ENCODE measurements at places on chromosomes 7 and 10.
A peak's percentile ranks its signal among the peaks of the same experiment; 100 is the strongest.

DNA sequence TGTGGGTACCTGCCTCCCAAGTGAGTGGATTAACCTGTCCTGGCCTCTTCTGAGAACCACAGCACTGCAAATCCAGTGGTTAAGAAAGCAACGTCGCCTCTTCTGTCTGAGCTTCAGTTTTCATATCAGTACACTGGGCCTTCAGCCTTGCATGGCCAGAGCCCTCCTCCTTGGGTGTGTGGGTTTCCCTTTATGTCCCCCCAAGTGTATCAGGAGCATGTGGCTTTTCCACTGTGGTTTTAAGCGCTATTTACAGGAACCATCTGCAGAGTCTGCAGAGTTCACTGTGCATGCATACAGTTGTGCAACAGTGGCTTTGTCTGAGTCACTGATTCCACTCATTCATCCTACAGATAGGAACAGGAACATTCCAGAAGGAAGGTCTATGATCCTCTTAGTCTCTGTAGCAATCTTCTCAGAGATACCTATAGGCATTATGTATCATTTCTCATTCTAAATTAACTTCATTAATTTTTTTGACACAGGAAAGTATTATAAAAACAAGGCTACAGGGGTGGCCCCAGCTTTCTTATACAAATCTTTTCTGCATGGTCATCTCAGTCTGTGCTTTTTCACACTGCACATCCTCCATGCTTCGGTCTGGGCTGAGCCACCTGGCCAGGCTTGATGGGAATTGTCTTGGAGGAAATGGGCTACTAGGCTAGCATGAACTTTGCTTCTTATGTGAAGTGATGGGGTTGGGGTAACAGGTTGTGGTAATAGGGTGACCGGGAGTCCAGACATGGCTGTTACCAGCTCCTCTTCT lies 17.1 kb downstream of the MBL2 start:
- no peak for DNase-seq

GRCh38 chr7:16657656-16658279 lies 11.8 kb downstream of the BZW2 start:
- no peak for DNase-seq

DNA sequence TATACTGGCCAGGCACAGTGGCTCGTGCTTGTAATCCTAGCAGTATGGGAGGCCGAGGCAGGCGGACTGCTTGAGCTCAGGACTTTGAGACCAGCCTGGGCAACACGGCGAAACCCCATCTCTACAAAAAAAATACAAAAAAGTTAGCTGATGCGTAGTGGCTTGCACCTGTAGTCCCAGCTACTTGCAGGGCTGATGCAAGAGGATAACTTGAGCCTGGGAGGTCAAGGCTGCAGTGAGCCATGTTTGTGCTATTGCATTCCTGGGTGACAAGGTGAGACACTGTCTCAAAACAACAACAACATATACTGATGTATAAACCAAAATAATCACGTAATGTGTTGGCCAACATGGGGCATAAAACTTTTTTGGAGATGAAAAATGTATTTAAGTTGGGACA lies 6.4 kb upstream of the NPM3 start:
- DNase-seq: no peak

DNA sequence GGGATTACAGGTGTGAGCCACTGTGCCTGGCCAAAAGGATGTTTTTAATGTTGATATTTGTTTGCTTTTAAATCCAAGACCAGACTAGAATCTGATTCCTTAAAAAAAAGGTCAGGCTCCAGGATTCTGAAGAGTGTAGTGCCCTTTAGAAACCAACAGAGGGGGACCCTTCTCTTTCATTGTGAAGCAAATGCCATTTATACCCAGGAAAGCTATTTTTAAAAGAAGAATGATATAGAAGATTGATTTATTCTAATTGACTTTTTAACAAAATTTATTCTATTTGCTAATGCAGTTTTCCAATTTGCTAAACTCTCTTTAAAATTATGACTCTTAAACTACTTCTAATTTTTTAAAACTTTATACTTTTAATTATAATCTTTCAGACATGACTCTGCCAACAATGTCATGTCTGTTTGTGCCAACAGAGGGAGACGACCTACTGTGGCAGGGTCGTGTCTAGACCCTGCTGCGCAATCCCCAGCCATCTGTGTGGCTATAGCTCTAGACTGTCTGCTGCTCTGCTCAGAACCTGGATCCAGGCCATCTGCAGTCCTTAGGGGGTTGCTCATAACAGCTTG lies 201.0 kb upstream of the IMMP2L start:
- DNase-seq: no peak

- no peak for DNase-seq
These were observed 217.8 kb upstream of the FRMD4A start for GRCh38 chr10:14548474-14548873.

DNA sequence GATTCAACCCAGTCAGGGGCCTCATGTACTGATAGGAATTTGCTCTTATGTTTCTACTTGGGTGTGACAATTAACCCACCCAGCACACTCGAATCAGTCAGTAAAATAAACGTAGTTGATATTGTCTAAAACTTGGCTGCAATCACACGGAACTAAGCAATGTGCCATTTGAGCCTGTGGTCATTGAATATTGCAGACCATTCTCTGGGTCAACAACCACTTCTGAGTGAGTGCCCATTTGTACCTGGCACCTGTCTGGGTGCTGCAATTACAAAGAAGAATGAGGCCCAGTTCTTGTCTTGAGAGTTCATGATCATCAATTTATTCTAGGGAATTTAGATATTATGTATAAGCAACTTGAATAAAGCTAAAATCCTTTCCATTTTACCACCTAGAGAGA lies 29.8 kb downstream of the NPY start:
- no peak for DNase-seq

- no peak for DNase-seq
These were observed 39.4 kb upstream of the DAGLB start for GRCh38 chr7:6487184-6487545.

DNA sequence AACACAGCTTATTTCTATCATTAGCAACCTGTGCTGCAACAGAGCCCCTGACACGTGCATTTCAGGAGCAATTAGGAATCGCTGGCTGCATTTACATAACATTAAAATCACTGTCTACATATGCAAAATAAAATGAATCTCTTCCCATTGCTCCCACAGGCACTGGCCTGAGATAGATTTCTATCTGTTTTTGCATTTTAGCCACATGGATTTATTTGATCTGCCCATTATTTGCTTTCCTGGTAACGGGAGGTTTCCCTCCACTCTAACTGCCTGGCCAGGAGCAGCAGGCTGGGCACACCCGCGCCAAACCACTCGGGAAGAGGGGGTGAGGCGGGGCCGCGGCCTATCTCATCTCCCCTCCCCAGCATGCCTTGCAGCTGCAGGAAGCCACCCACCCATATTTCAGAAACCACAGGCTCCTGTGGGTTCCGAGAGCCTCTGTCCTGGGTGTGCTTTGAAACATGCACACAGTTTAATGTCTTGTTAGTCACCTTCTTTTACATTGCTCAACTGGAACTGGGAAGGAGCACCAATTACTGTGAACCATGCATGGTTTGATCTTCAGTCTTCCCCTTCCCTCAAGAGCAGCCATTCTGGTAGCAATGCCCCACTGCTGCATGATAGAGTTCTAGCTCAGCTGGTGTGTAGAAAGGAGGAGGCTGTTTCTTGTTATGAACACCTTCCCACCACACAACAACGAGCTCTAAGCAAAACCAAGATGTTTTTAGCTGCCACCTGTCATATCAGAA lies 37.7 kb upstream of the IKZF1 start:
- DNase-seq: peak; percentile 67

- DNase-seq: no peak
These were observed 431.1 kb upstream of the KLF6 start for GRCh38 chr10:4215963-4216575.

GRCh38 chr7:24444666-24445440 lies 128.4 kb upstream of the PALS2 start:
- no peak for DNase-seq

GRCh38 chr10:69663369-69663947 lies 33.4 kb downstream of the FAM241B start:
- no peak for DNase-seq

DNA sequence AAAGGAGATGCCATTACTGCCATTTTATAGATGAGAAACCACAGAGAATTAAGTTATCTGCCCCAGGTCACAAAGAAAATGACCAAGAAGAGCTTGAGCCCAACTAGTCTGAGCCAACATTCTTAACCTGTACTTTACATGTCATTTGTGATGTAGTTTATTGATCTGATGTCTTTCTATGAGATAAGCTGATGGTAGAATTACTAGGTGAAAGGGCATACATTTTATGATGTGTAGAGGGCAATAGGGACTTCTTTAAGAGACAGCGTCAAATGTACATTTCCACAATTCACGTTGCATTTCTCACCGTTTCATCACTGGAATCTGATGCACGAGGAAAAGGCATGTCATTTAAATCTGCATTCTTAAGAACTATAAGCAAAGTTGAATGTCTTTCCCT lies 11.3 kb downstream of the ACSL5 start:
- no peak for DNase-seq

DNA sequence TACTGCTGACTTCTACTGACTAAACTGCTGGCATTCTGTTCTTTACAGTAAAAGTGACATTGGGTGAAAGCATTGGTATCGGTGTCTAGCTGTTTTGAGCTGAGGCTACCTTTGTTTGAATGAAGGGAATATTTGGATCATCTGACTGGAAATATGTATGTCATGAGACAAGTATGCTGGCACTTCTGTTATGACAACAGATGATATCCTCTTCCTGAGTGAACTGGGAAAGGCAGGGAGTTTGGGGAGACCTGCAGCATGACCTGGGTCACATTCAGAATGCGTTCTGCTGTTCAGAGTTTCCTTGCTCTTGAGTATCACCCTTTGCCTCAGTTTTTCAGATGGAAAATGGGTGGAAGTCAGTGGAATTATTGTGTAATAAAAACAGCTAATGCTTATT lies 81.8 kb downstream of the PLCE1 start:
- no peak for DNase-seq

- DNase-seq: no peak
These were observed 183.7 kb downstream of the FGFR2 start for GRCh38 chr10:121414366-121415062.

- no peak for DNase-seq
These were observed 3.3 kb upstream of the SHH start for GRCh38 chr7:155815332-155816191.

- DNase-seq: no peak
These were observed 17.4 kb downstream of the UBE2D4 start for GRCh38 chr7:43943417-43944187.

DNA sequence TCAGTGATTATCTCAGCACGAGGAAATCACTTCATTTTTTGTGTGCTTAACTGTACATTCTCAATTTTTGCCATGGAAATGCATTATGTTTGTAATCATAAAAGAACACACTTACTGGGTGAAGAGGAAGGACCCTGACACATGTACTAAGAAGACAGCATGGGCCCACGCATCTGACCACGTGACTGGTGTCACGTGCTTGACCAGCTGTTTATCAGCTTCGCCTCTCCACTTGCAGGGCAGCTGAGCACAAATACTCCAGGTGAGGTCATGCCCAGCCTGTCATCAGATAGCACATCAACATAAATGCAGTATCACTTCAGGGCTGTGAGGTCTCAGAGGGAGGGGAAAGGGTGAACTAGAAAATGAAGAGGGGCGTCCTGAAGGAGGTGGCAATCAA lies 179.8 kb downstream of the EBF3 start:
- DNase-seq: no peak

- DNase-seq: no peak
These were observed 19.3 kb downstream of the ACBD7 start for GRCh38 chr10:15069230-15069629.

- no peak for DNase-seq
These were observed 146.5 kb upstream of the WNT16 start for GRCh38 chr7:121182281-121182680.

DNA sequence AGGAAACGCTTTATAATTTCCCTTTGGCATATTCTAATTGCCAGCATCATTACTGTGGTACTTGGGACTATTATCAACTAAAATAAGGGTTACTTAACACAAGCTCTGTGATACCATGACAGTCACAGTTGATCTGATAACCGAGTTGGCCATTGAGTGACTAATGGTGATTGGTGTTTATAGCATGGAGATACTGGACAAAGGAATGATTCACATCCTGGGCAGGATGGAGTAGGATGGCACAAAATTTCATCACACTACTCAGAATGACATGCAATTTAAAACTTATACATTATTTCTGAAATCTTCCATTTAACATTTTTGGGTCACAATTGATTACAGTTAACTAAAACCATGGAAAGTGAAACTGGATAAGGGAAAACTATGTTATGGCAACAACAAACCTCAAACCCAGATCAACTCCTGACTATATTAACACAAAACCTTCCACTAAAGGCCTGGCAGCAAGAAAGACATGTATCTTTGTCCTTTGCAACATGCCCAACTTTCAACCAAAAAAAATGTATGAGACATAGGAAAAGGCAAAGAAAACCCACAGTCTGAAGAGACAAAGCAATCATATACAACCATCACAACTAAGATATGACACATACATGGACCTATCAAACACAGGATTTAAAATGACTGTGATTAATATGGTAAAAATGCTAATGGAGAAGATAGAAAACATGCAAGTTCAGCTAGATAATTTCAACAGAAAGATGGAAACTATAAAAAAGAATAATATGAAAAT lies 208.5 kb upstream of the NRP1 start:
- no peak for DNase-seq

GRCh38 chr7:20744954-20745446 lies 41.7 kb downstream of the SP8 start:
- DNase-seq: no peak

DNA sequence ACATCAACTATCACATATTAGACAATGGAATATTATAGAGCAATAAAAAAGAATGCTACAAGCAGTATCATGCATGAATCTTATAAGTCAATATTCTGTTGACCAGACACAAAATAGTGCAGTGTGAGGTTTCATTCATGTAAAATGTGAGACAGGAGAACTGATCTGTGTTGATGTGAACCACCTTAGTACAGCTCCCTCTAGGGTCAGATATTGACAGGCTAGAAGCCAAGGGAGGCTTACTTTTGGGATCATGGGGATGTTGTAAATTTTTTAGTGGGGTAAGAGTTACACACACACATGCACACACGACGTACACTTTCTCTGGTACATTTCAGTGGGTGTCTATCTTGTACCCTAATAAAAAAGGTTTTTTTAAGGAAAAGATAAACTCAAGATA lies 231.6 kb upstream of the FOXK1 start:
- DNase-seq: no peak

GRCh38 chr7:23941551-23941950 lies 231.5 kb downstream of the STK31 start:
- DNase-seq: no peak

DNA sequence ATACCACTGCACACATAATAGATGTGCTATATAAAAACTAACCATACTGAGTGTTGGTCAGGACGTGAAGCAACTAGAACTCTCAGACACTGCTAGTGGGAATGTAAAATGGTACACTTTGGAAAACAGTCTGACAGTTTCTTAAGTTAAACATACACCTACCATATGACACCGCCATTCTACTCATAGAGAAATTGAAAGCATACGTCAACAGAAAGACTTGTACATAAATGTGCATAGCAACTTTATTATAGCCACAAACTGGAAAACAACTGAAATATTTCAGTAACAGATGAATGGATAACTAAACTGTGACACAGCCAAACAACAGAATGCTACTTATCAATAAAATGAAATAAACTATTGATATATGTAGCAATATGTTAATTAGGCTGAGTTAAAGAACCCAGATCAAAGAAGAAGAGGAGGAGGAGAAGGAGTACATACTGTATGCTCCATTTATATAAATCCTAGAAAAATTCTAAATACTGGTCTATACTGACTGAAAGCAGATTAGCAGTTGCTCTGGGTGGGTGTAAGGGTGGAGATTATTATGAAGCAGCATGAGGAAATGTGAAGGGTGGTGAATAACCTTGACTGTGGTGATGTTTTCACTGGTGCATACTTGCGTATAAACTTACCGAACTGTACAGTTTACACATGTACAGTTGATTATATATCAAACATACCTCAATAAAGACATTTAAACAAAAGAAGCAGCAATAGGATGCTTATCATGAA lies 48.6 kb downstream of the ARHGAP21 start:
- DNase-seq: no peak

Measured in activated T-helper 1 cell treated with anti-CD3 and anti-CD28 coated beads, Interleukin-2, amount 50 U/mL, for 16 hours (primary cell).